ENCODE measurements at places on chromosomes 3 and 15.
A peak's percentile ranks its signal among the peaks of the same experiment; 100 is the strongest.

- no peak for DNase-seq
These were observed 402.6 kb downstream of the NLGN1 start for GRCh38 chr3:173800154-173800553.

- DNase-seq = no peak
These were observed 362.6 kb upstream of the PLSCR5 start for GRCh38 chr3:146967783-146968182.

DNA sequence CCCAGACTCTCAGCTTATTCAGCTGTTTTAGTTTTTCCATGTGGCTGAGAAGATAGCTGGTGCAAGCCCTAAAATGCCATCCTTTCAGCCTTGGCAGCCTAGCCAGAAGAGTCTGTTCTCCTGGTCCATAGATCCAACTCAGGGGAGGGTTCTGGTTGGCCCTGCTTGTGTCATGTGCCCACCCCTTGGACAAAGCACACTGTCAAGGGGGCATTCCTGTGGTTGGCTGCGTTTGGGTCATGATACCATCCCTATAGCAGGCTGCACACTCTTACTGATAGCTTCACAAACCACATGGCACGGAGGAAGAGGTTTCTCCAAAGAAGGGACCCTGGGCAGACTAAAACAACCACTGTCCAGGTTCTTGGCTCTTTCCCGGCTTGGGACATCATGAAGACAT lies 8.4 kb upstream of the FSTL1 start:
- DNase-seq = no peak

- DNase-seq = no peak
These were observed 20.4 kb downstream of the TMOD3 start for GRCh38 chr15:51849860-51850259.

DNA sequence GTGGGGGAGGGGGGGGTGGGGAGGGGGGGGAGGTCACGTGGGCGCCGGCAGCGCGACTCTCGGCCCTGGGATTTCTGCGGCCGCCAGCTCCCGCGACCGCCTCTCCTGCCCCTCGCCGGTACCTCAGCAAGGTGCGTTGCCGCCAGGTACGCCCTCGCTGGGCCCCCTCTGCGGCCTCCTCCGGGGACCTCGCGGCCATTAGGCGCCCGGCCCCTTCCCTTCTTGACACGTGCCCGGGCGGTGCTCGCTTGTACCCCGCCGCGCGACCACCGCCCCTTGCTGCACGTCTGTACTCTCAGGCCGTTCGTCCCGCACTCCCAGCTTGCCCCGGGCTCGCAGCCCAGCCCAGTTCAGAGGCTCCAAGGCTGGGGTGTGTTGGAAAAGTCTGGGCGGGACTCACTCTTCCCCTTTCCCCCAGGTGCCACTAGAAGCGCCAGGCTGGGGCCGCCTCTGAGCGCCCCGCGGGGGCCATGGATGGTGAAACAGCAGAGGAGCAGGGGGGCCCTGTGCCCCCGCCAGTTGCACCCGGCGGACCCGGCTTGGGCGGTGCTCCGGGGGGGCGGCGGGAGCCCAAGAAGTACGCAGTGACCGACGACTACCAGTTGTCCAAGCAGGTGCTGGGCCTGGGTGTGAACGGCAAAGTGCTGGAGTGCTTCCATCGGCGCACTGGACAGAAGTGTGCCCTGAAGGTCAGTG lies at the start of gene MAPKAPK3:
MAPKAPK3 (plus strand) TSS at position 56 of the 696 bp plus-strand sequence; CDS start at position 471, 415 bp downstream.
- DNase-seq = peak; percentile 27

DNA sequence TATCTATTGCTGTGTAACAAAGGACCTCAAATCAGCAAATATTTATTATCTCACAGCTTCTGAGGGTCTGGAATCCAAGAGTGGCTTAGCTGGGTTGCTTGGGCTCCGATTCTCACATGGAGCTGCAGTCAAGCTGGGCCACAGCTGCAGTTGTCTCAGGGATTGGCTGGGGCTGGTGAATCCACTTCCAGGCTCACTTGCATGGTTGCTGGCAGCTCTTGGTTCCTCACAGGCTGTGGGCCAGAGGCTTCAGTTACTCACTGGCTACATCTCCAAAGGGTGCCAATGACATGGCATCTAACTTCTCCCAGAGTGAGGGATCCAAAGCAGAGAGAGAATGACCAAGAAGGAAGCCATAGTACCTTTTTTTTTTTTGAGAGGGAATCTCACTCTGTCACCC lies 13.9 kb upstream of the SYNM start:
- no peak for DNase-seq

GRCh38 chr3:38588371-38588971 lies 61.0 kb downstream of the SCN5A start:
- DNase-seq = no peak

DNA sequence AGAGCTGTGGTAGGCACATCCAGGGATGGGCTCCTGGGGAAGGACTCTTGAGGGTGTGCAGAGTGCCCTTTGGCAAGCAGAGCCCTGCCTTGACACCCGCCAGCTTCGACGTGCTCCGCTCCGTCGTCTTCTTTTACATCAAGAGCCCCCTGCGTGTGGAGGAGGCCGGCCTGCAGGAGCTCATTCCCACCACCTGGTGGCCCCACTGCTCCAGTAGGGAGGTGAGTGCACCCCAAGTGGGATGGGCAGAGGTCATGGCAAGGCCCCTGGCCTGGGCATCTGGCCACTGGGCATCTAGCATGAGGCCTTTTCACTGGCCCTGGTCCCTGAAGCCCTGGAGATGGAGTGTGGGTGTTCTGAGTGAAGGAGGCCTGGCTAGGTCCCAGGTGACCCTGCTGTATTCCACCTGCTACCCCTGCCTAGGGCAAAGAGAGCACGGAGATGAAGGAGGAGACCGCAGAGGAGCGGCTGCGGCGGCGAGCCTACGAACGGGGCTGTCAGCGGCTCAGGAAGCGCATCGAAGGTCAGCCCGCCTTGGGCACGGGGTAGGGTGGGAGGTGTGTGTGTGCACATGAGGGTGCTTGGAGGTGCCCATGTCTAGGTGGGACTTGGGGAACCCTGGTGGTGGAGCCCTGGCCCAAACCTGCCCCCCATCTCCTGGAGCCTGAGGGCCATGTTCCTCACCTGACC lies 12.2 kb downstream of the RNF123 start:
- no peak for DNase-seq

GRCh38 chr3:1374471-1374870 lies 281.6 kb downstream of the CNTN6 start:
- no peak for DNase-seq

DNA sequence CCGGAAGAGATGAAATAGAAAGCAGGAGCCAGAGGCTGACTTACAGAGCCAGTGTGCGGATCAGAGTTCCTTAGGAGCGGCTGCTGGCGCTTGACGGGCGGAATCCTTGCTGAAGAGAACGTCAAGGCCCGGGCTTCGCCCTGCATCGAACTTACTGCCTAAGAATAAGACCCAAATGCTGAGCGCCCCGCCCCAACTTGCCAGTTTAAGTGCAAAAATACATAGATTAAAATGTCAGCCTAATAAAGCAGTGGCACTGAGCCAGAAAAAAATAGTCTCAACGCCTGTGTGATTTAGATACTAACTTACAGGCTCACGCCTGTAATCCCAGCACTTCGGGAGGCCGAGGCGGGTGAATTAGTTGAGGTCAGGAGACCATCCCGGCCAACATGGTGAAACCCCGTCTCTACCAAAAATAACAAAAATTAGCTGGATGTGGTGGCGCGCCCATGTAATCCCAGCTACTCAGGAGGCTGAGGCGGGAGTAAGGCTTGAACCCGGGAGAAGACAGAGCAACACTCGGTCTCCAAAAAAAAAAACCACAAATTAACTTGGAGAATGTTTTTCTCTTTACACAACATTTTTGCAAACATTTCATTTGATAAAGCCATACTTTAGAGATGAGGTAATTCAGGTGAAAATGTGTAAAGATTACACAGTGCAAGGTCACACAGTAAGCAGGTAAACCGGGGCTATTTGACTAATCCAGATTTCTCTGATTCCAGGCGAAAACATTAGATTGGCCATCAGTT lies 1.2 kb upstream of the UBP1 start:
- no peak for DNase-seq

DNA sequence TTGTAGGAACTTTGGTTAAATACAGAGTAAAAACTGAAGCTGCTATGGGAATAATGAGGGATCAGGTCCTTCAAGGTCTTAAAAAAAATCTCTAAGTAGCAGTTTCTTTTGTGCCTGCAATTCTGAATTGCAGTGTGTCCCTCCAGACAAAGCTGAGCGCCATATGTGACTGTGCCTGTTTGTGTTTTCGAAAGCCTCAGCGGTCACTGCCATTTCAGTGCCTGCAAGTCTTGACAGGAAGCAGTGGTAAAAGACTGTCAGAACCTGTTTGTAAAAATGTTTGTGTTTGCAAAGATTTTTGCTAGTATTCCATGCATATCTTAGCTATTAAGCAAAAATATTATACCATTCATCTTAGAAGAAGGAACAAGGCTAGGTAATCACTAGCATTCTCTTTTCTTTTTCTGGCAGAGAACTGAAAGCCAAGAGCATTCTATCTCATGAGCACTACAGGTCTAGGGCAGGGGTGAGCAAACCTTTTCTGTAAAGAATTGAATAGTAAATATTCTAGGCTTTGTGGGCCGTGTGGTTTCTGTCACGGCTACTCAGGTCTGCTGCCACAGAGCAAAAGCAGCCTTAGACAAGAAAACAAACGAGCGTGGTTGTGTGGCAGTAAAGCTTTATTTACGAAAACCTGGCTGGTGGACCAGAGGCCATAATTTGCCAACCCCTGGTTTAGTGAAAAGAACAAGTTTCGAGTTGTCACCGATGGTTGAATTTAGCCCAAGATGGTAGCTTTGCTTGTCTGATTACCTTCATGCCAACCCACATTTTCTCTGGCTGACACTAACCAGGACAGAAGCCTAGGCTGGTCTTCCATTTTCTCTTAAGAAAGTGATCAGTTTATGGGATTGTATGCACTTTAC lies 134.4 kb downstream of the CACNA1D start:
- no peak for DNase-seq

GRCh38 chr15:64235552-64235951 lies 72.7 kb upstream of the PPIB start:
- no peak for DNase-seq

DNA sequence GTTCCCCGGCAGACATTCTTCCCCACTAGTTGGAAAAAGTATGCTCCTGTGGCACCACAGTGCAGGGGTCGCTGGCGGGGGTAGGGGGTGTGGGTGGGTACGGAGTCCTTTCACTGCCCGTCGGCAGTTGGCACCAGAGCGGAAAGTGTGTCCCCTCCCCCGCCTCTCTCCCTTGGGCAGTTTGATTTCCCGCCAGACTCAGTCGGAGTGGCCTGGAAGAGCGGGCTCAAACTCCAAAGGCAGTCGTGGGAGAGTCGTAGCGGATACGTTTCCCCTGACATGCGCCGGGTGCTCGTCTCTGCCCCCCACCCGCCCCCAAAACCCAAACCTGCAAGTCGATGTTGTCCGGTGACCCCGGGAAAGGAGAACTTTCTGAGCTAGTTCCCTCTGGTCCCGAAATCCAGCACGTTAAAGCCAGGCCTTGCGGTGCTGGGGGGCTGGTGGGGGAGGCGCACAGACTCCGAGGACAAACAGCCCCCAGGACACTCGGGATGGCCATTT lies 4.4 kb upstream of the FOXB1 start:
- no peak for DNase-seq
